ENCODE measurements at places on chromosomes 1 and 21.

GRCh38 chr1:67304023-67304422 is 3.6 kb upstream of the IL12RB2 start:
- no peak for DNase-seq

GRCh38 chr21:16522548-16522947 is 792.8 kb downstream of the USP25 start:
- DNase-seq, result no peak

DNA sequence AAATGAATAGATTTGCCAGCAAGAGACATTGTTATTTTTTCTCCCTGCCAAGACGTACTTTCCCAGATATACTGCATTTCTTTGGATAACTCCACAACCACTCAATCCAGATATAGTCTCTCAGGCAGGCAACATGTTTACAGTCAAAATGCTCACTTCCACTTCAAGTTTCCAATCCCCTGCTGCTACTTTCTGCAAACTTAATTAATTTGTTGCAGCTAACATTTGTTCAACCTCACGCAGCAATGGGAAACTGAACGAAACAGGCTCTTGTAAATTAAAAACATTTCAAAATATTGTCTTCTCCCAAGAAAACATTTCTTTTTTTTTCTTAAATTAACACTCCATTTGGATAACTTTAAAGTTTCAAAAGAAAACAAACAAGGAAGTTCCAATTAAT is 45.7 kb upstream of the PROX1 start:
- no peak for DNase-seq

DNA sequence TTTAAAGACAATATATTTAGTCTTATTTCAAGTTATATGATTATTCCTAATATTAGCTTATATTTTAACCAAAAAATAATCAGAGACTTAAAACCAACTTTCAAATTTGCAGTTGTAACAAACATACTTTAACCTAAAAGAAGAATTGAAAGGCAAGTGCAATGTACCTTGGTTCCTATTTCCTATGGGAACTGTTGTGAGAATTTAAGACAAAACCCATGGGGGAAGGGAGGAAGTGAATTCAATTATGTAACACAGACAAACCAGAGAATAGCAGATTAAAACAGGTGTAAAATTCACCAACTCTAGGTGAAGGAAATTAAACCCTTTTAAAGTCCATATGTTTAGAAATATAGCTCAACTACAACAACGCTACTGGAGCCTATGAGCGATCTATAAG is 22.6 kb upstream of the CR2 start:
- no peak for DNase-seq

- DNase-seq, result no peak
Observed at GRCh38 chr1:207813512-207813881, 61.6 kb downstream of the CD46 start.

GRCh38 chr1:65310078-65310587 is 790 bp downstream of the DNAJC6 start:
- DNase-seq, result no peak

DNA sequence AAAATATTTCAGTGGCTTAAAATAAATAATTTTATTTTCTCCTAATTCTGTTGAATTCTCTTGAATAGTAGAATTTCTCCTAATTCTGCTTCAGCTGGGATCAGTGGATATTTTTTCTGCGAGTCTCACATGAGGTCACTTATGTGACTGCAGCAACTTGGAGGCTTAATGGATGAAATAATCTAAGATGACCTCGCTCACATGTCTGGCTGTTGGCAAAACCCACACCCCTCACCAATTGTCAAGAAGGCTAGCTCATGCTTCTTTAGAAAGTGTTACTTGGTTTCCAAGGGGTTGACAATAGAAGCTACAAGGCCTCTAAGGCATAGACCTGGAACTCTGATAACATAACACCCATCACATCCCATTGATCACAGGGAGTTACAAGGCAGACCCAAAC is 156.9 kb upstream of the DPYD start:
- no peak for DNase-seq

- no peak for DNase-seq
Observed at GRCh38 chr1:22313321-22313720, 138.3 kb upstream of the ZBTB40 start.

- DNase-seq, result no peak
Observed at GRCh38 chr1:61183471-61184039, 101.2 kb downstream of the NFIA start.

DNA sequence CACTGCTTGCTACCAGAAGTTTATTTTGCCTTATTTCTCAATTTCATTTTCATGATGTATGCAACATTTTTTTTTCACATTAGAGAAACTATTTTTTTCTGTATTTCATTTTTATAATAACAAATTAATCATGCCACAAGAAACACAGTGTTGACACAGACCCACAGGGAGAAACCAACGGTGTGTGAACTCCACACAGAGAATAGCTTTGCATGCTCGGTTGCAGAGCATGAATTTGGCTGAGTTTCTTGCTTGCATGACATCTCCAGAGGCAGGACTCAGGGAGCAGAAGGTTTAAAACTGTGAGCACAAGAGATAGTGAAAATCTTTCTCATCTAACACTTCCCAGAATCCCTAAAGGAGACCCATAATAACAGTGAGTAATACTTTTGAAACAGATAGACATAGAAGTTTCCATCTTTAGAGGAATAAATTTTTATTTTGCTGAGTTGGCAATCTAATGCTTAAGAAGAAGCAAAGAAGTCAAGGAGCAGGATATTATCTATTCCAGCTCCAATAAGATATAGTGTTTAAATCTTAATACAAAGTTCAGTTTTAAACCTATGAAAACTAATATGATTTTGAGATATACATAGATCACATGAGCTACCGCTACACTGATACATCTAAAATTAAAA is 890.9 kb downstream of the MRPL39 start:
- DNase-seq, result no peak

DNA sequence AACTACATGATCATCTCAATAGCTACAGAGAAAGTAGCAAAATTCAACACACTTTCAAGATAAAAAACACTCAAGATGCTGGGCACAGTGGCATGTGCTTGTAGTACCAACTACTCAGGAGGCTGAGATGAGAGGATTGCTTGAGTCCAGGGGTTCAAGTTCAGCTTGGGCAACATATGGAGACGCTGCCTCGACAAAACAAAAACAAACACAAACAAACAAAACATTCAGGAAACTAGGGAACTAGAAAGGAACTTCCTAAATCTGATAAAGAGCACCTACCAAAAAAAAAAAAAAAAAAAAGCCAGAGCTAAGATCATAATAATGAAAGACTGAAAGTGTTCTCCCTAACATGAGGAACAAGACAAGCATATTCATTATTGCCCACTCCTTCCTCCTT is 22.8 kb upstream of the RNF186 start:
- no peak for DNase-seq

GRCh38 chr1:107480548-107481415 is 339.9 kb downstream of the NTNG1 start:
- DNase-seq, result no peak

DNA sequence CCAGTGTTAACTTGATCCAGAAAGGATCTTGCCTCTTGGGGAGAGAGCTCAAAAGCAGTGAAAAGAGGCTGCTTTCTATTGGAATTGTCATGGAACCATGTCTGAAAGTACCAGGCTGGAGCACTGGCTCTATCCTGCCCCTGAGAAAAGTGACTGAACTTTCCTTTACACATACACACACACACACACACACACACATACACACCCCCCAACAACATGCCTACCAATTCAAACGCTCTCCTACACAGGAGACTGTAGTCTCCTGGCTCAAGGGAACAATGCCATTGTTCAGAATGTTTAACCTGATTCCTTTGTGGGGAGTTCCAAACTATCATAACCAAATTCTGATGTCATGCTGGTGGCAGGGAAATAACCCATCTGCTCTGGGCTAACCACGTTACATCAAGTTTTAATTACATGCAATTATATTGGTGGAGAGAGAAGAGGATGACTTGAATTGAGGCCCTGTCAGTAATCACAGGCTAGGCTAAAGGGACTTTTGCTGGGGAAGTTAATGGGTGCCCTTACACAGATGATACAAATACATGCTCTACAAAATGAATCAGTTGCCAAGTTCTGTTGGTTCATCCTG is 52.3 kb upstream of the DUSP10 start:
- no peak for DNase-seq

DNA sequence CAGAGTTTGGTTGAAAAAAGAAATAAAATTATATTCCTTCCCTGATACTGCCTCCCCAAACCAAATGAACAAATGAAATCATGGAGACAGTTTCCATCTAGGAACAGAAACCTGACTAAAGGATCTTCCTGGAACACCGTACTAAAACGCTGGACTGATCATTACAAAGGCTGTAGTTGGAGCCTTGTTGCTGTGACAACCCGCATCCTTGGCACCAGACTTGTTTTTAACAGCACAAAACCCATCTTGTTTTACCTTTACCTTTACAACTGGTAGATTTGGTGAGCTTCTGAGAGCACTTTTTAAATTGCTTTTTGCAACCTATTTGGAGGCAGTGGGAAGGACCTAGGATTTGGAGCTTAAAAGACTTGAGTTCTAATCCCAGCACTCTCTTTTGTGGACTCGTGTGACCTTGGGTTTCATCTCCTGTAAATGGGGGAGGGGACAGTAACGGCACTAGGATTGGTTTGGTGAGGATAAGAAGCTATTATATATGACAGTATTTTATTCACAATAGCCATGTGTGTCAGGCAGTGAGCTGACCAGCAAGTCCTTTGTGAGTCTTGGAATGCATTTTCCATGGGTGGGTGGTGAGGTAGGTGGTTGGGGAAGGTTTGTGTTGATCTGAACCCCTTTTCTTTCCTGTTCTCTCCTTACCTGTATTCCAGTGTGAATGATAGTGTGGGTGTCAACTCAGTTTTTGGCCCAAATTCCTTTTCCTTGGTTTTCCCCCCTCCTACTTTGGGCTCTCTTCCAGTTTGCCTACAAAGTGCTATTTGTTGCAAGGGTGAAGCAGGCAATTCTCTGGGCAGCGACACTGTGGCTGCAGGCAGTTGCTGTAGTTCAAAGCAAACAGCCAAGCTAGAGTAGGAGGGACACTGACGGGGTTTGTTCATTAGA is 12.6 kb downstream of the LRRC8D start:
- DNase-seq, result no peak

- DNase-seq, result no peak
Observed at GRCh38 chr1:202122639-202123335, at the start of gene GPR37L1. Gene GPR37L1, plus strand, starts transcription at chr1:202122917. Its CDS starts 47 bp downstream, at chr1:202122964.

- DNase-seq, result no peak
Observed at GRCh38 chr1:224170748-224171478, 12.1 kb upstream of the DEGS1 start.

- DNase-seq, result no peak
Observed at GRCh38 chr21:37085726-37086125, 12.7 kb downstream of the TTC3 start.

GRCh38 chr1:95252422-95252821 is 18.4 kb downstream of the RWDD3 start:
- no peak for DNase-seq

DNA sequence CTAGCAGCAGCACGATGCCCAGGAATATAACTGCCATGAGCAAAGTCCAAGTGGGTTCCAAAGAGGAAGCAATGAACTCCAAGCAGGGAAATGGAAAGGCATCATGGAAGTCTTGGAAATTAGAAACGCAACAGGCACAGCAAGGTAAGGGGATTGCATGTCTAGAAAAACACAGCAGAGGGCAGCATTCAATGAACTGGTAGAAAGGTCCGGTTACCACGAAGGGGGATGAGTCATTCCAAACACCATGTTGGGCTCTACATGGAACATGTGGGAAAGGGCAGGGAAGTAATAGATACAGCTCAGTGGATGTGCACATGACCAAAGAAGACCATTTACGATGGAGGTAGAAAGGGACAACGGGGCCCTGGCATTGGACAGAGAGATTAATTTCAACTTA is 36.4 kb downstream of the RXRG start:
- no peak for DNase-seq

- no peak for DNase-seq
Observed at GRCh38 chr1:52511439-52511838, 41.5 kb downstream of the TUT4 start.

GRCh38 chr1:12309783-12310742 is 80.2 kb downstream of the VPS13D start:
- DNase-seq, result no peak

DNA sequence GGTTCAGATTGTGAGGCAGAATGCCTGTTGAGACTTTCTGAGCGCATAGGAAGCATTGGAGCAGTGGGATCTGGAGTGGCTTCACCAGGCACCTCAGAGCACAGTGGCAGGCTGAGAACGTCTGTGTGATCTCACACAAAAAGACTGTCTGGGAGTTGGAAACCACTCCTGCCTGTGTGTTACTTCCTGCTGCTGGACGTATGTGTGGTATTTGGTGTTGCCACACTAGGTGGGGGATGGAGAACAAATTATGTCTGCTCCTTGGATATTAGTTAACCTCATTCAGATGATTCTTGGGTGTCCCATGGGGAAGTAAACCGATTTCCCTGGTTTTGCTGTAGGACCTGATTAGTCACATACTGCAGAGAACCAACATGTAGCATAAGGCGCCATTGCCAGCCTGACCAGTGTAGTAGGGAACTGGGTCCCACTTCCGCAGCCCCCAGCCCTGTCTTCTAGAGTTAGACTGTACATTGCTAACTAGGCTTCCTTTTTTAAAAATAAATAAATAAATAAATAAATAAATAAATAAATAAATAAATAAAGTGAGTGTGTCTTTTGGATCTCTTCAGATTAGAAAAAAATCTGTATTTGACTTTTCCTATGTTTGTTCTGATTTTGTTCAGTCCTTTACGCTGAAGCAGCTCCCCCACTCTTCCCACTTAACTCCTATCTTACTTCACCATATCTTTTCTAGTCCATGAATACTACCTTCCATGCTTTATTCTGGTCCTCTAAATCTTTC is 26.9 kb downstream of the UCK2 start:
- DNase-seq, result no peak

DNA sequence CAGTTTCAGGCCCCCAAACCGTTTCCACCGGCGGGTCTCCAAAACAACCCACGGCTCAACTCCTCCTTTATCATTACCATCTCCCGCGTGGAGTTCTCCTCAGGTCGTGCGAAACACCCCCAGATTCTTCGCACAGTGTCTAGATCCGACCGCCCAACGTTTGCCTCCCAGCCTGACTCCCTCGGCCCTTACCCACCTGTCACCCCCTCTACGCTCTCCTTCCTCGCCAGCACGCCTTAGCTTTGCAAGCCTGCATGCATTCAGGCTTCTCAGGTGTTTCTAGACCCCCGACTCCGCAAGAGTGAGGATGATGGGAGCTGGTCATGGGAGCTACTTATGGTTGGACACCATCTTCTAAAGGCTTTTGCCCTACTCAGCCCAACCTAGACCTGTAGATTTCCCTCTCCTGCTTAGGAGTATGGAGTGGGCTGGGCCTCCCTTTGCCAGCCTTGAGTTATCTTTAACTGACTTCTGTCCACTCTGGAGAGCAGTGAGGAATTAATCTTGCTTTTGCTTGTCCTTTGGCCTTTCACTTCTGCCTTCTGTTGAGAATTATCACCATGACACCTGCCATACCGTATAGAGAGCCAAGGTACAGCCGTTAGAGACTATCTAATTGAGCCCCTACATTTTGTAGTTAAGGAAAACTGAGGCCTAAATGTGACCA is 865 bp downstream of the ATP5IF1 start:
- no peak for DNase-seq

GRCh38 chr1:41394959-41395956 is 34.0 kb downstream of the FOXO6 start:
- DNase-seq, result no peak

All from activated CD4-positive, CD25-positive, alpha-beta regulatory T cell (primary cell).